ENCODE measurements at places on chromosomes 5 and 9.

DNA sequence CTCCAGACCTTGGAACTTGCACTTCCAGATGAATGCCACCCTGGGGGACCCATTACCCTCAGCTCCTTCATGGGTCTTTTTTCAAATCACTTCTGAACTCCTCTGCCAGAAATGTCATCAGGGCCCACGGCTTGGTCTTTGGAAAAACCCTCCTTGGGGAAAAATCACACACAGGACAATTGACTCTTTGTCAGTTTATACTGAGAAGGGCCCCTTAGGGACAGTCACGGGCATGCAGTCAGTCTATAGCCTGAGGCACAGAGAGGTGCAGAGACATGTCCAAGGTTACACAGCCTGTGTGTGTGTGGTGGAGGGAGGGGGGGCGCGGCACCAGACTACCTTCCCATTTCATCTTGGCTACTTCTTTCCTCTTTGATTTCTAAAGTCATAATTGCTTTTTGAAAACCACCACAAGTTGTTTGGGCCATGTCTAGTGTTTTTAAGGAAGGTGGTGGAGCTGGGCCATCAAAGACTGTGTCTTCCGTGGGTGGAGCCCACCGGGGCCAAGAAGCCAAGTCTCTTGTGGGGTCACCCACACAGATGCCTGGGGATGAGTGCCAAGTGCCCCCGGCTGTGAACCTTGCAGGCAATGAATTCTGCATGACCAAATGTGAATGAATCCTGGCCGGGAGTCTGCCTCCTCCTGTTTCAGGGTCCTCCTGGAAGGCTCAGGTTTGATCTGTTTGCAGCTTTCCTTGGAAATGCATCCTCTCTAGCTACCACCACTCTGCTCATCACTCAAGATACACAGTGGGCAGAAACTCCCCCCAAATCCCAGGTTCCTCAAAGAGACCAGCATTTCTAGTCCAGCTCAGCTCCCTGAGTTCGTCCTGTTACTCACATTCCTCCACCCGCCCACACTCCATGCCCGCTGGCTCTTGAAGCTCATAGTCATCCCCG, 200.1 kb upstream of the TBC1D2 start:
- DNase-seq = no peak

- no peak for DNase-seq
These were observed 51.9 kb downstream of the SEC61B start for GRCh38 chr9:99274016-99274415.

DNA sequence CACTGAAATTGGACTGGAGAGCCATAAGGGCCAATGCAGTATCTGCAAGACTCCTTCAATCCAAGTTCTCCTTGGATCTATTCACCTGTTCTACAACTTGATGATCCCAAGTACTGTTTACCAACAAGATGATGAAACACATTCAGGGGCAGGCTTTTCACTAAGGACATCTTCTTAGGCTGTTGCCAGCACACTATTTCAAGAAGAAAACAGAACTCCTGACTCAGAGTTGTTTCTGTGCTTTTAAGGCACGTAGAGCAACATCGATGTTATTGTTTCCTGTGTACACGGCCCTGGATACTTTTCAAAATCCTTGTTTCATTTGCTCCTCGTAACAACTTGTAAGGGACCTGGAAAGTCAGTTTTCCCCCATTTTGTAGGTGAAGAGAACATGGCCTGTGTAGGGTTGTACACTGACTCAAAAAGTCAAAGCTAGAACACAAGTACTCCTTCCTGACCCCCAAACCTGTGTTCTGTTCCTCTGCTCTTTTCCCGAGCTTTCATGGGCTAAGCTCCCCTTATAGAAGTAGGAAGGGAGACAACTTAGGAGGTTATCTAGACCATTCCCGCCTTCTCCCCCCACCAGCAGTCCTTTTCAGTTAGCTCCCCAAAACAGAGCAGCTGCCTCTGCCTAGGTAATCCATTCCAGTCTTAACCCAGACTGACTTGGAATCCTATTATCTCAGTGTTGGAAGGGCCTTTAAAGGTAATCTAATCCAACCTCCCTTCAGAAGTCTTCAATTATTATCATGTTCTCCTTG, 5.2 kb upstream of the MGAT1 start:
- no peak for DNase-seq

- no peak for DNase-seq
These were observed 50.4 kb downstream of the PIK3R1 start for GRCh38 chr5:68265822-68266395.

DNA sequence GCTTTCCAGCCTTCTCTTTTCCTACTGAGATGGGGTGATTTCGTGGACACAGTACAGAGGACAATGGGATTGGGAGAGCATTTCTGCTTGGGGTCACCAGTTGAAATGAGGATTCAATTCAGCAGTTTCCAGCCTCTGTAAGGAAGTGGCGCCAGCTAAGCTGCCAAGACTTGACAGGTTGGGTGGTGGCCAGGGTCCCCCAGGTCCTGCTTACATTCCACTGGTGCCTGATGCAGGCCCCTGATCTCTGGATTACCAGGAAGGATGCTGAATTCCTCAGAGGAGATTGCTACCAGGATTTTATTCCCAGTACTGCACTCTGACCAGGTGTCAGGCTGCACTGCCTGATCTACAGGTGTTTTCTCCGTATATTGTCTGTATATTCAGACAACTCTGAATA, 119.7 kb downstream of the PSD2 start:
- no peak for DNase-seq

DNA sequence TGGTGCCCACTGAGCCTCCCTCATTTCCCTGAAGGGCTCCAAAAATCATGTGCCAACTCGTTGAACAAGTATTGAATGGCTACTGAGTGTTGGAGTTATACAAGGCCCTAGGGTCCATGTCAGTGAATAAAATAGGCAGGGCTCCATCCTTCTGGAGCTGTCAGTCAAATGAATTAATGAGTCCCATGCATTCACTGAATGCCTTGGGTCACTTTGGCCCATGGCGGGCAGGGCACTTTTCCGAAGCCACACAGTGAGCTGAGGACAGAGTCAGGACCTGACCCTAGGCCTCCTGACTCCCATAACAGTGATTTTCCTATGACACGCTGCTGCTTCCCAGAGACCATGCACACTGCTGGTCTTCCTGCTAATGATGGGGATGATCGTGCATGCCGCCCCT, 27.3 kb upstream of the SLC36A1 start:
- no peak for DNase-seq

- DNase-seq = no peak
These were observed 28.5 kb downstream of the MAN2A1 start for GRCh38 chr5:109718216-109718615.

- DNase-seq = no peak
These were observed at the start of gene TNC for GRCh38 chr9:115117999-115118878. Gene TNC (minus strand): TSS chr9:115118157. CDS start chr9:115091018, 27,139 bp downstream.

DNA sequence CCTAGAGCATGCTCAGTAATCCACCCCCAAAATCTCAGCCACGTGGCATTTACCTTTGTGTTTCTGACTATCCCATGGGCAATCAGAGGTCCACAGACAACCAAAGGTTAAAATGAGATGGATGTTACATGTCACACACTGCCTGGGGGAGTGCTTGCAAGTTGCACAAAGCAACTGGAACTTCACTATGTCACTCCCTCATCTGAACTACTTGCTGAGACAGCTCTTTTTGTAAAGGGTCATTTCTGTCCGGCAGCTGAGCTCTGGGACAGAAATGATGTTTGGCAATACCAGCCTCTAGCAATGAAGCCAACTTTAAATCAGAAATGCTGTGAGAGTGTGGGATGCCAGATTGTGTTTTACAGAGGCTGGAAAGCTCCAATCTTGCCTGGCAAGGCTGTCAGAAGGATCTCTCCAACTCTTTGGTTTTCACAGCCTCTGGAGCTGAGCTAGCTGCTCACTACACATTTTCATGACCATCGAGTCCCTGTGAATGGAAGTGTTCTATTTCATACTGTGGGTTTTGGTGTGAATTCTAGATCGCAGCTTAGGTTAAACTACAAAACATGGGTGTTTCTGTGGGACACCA, 66.3 kb upstream of the TMEM215 start:
- DNase-seq = no peak

- no peak for DNase-seq
These were observed 100.1 kb downstream of the SPEF2 start for GRCh38 chr5:35717718-35718117.

- DNase-seq = no peak
These were observed 4.0 kb downstream of the TSLP start for GRCh38 chr5:111075520-111075919.

GRCh38 chr5:138736293-138736692, 16.9 kb upstream of the CTNNA1 start:
- no peak for DNase-seq

Data from CD4-positive, alpha-beta T cell treated with Interleukin-1 beta for 1 hour (primary cell).